ENCODE measurements at places on chromosomes 7 and 10.

DNA sequence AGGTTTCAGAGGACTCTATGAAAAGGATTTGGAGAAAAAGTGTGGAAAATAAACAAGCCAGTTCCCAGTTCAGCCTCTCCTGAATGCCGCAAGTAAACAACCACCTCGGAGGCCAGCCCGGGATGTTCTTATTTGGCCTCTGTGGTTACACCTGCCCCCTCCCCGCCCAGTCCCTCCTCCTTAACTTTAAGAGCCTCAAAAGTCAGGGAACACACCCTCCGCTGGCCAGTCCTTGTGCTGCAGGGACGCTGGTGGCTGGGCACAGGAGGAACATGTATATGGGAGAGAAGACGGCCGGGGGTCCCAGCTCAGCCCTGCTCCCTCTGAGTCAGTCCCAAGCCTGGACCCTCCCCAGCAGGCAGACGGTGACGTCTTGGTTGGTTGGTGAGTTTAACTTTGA lies 6.1 kb downstream of the CHST3 start:
- no peak for DNase-seq

- DNase-seq, result no peak
Measured at GRCh38 chr7:26853788-26854393, 10.5 kb downstream of the SKAP2 start.

- DNase-seq, result no peak
Measured at GRCh38 chr7:129462420-129462819, 28.2 kb downstream of the STRIP2 start.

- DNase-seq, result no peak
Measured at GRCh38 chr7:47581804-47582763, at the start of gene TNS3. Gene TNS3 (minus strand): TSS chr7:47582111. CDS start chr7:47439636, 142,475 bp downstream.

DNA sequence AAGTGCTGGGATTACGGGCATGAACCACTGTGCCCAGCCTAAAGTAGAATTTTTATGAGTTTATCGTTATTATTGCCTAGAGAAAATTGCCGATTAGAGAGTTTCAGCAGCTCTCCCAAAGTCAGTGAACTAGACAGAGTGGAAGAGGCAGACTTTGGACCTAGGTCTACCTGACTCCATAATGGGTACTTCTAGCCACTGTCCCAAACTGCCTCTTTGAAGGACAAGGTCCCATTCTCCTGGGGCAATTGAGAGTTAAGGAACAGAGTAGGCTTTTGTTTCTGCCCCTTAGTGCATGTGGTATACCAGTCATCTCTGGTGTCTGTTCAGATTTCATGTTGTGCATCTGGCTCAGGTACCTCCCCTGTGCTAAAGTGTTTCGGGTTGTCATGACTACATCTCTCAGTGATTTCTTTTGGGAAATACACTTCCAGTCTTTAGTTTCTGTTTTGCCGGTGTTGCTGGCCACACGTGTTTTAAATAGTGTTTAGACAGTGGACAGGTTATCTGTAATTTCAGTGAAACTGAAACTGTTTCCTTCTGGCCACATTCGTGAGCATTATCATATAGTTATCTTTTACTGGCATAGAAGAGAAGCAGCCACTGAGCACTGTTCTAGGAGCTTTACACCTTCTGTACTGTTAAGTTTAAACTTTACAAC lies 4.7 kb downstream of the TMEM236 start:
- no peak for DNase-seq

GRCh38 chr7:94030634-94031033 lies 26.5 kb upstream of the BET1 start:
- DNase-seq, result no peak

- no peak for DNase-seq
Measured at GRCh38 chr7:156446990-156447389, 193.6 kb upstream of the RNF32 start.

DNA sequence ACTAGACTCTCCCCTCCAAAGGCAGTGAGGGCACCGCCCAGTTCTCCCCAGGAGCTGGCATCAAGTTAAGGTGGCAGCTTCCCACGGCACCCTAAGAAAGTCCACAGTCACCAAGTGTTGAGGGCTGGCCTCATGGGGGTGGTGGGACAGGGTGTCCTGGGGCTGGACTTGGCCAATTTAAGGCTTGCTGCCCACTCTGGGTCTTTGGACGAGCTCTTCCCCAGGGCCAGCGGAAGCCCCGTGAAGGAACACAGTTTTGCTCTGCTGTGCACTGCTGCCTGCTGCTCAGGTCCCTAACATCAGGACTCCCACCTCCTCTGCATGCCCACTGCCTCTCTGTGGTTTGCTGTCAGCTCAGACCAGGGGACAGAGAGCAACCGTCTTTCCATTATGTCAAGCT lies 57.3 kb upstream of the TMEM72 start:
- no peak for DNase-seq

GRCh38 chr7:70867513-70867912 lies 264.4 kb upstream of the GALNT17 start:
- no peak for DNase-seq
